ENCODE measurements at places on chromosomes 7 and 10. TPM values are rescaled to one million over a fixed set of nuclear protein-coding genes. Genes with fewer than 3 reads are reported as not detected.

MYL10 gene
- not detected for polyA plus RNA-seq

PRF1 gene
- 1.4 TPM for polyA plus RNA-seq

FAM25C gene
- not detected for polyA plus RNA-seq

TRPV5 gene
- 1.3 TPM for polyA plus RNA-seq

ATG9B gene
- polyA plus RNA-seq, result 0.19 TPM

FHIP2A gene
- 5.2 TPM for polyA plus RNA-seq

PRR15 gene
- polyA plus RNA-seq, result 27.5 TPM

PTN gene
- polyA plus RNA-seq, result 17.2 TPM

TAS2R3 gene
- not detected for polyA plus RNA-seq

PON1 gene
- polyA plus RNA-seq, result 0.28 TPM

LRGUK gene
- 0.19 TPM for polyA plus RNA-seq

CALHM2 gene
- polyA plus RNA-seq, result 8.0 TPM

HSPB1 gene
- polyA plus RNA-seq, result 1,561 TPM

RNF32 gene
- 1.6 TPM for polyA plus RNA-seq

PRRT4 gene
- not detected for polyA plus RNA-seq

WNT8B gene
- 0.60 TPM for polyA plus RNA-seq

UNCX gene
- polyA plus RNA-seq, result 1.4 TPM

IQCE gene
- 6.1 TPM for polyA plus RNA-seq

ST7 gene
- 29.8 TPM for polyA plus RNA-seq

ENTPD1 gene
- polyA plus RNA-seq, result 5.2 TPM

SOSTDC1 gene
- 13.3 TPM for polyA plus RNA-seq

WEE2 gene
- 0.13 TPM for polyA plus RNA-seq

MBLAC1 gene
- polyA plus RNA-seq, result 3.7 TPM

HKDC1 gene
- polyA plus RNA-seq, result 8.3 TPM

ETV1 gene
- 2.0 TPM for polyA plus RNA-seq

SPDYE16 gene
- not detected for polyA plus RNA-seq

TMEM236 gene
- 0.09 TPM for polyA plus RNA-seq

IGF2BP3 gene
- polyA plus RNA-seq, result not detected

SDK1 gene
- polyA plus RNA-seq, result 2.0 TPM

GATA3 gene
- polyA plus RNA-seq, result 45.9 TPM

SUN3 gene
- not detected for polyA plus RNA-seq

KCNH2 gene
- 1.5 TPM for polyA plus RNA-seq

PRLHR gene
- polyA plus RNA-seq, result not detected

GTPBP10 gene
- 15.2 TPM for polyA plus RNA-seq
